Activated T-cell treated with anti-CD3 and anti-CD28 coated beads, Interleukin-2, amount 50 U/mL, for 72 hours (primary cell): ENCODE measurements at places on chromosomes 12 and 14.

DNA sequence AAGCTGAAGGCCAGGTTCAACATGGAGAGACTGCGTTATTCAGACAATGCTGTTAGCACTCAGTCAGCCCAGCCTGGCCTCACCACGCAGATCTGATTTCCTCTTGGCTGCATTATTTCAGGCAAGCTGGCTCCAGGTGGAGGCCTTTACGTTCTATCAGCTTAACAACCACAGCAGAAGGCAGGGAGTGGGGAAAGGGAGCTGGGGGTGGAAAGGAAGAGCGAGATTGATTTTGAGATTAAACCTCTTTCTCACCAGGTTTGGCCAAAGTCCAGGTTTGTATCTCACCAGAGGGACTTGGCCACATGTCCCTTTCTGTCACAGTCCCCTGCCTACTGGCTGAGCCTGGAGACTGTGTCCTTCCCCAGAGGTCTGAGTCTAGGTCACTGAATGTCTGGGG lies 543.7 kb upstream of the TMEM132C start:
- no peak for DNase-seq

GRCh38 chr12:102326982-102327381 lies 129.3 kb upstream of the PMCH start:
- no peak for DNase-seq

DNA sequence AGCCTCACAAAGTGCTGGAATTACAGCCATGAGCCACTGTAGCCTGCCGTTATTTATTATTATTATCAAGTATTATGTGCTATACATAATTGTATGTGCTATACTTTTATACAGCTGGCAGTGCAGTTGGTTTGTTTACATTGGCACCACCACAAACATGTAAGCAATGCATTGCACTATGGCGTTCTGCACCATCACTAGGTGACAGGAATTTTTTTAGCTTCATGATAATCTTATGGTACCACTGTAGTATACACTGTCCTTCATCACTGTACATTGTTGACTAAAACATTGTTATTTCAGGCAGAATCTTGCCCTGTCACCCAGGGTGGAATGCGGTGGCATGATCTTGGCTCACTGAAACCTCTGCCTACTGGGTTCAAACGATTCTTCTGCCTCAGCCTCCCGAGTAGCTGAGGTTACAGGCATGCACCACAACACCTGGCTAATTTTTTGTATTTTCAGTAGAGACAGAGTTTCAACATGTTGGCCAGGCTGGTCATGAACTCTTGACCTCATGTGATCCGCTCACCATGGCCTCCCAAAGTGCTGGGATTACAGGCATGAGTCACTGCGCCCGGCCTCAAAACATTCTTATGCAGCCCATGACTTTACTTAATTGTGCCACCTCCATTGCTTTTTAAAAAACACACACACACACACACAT lies 17.1 kb downstream of the MRPL42 start:
- no peak for DNase-seq

DNA sequence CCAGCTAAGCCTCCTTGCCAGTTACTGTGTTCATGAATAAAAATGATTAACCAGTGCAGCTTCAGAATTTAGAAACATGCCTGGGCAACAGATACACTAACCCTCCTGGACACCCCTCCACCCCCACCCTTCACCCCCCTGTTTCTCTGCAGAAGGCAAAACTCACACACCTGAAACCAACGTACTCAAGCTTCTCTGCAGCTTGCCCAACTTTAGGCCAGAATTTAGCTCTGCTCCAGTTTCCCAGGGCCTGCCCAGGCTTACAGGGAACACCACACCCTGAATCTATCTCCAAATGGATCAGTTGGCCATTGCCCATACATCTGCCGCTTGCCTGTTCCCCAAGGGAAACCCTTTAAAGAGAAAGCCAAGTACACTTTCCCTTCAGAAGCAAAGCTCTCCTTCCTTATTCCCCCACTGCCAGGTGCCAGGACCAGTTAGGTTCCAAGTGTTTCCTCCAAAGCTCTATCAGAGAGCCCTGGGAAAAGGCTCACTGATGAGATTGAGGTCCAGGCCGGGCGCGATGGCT lies 1.8 kb upstream of the SPPL3 start:
- DNase-seq, result no peak

DNA sequence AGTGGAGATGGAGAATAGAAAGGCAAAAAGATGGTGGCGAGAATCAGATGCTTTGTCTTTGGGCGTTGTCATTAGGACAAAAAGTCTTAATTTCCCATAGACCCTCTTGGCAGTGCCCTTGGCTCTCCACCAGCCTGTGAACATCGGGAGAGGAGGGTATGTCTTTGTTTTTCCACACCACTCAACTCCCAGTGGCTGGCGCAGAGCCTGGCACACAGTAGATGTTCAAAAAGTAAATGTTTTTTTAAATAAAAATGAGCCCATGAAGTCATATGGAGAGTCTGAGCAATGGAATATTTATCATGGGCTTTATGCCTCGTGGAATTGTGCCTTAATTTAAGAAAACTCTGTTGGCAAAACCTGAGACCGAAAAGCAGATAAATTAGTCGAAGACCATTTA lies 90.4 kb downstream of the SRGAP1 start:
- no peak for DNase-seq
